AG10803 (cell line): ENCODE measurements at places on chromosomes 1 and 21.

- no peak for DNase-seq
Observed at GRCh38 chr1:155018617-155019348, 14.8 kb downstream of the DCST2 start.

DNA sequence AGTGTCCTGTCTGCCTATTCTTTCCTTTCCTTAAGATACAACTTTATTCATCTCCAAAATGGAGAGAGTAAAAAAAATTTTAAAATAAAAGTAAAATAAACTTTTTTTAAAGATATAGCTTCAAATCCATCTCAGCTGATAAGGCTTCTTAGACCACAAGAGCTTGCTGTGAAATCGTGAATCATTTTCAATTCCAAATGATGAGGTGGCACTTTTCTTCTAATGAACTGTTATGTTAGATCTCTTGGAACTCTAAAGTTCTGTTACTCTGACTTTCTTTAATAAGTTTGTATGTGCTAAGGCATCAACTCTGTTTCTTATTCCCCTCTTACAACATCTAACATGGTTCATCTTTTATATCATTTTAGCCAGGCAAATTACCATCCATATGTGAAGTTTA, 4.5 kb downstream of the SH3GLB1 start:
- DNase-seq: no peak

DNA sequence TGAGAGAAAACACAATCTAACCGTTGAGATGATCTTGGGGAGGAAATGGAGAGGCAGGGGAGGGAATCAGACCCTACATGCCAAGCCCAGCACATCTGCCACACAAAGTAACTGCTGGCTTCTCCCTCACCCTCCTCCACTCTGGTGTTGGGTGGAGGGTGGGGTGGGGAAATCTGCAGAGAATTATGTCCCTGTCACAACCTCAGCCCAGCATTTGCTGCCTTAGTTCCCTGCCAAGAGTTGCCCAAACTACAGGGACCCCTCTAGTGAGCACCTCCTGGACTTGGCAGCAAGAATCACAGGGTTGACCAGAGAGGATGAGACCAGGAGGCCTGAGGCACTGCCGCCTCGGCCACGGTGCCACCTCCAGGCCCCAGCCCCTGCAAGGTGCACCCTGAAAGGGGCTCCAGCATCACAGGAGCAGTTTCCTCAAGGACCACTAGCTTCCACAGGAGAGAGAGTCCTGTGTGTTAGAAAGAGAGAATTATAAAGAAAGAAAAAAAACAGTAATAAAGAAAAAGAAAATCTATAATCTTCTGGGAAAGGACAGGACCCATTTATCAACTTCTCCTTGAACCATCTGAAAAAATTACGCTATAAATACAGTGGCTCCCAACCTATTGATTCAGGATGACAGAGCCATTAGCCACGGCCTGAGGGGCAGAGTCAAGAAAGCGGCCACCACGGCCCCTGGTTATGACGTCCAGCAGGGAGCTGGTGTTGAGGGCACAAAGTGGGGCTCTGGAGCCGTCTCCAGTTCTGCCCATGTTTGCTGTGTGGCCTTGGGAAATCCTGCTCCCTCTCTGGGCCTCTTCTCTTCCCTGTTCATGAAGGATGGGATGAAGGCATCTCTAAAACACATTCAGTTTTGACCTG, 451.7 kb downstream of the MATN1 start:
- DNase-seq: no peak

GRCh38 chr1:56061824-56062223, 517.5 kb downstream of the PLPP3 start:
- no peak for DNase-seq

DNA sequence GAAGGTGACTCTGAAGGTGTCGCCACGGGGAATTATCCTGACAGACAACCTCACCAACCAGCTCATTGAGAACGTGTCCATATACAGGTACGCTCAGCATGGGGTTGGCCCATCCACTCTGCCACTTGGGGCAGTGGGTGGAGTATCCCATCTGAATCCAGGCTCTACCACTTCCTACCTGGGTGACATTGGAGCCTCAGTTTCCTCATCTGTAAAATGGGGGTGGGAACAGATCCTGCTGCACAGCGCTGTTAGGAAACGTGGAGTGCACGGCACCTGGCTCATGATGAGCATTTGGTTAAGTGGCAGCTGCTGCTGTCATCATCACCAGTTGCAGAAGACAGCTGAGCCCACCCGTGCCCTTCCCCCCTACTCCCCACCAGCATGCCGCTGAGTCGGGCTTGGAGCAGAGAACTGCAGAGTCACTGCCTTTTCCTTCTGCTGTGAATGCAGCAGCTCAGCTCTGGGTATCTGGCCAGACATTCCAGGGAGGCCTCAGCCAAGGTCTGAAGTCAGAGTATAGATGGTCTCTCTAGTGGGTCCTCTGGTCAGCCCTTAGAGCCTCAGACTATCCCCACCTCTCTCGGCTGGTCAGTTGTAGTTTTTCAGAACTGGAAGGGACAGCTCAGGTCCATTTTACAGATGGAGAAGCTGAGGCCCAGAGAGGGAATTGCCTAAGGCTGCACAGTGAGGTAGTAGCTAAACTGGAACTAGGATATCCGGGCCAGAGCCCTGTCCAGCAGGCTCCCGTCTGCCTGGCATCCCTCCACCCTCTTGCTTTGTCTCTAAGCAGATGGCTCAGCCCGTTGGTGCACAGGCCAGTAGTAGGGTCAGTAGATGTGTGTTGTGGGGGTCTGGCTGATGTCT, 11.7 kb downstream of the LDLRAP1 start:
- DNase-seq: no peak

- no peak for DNase-seq
Observed at GRCh38 chr1:190377294-190377693, 100.4 kb downstream of the BRINP3 start.

DNA sequence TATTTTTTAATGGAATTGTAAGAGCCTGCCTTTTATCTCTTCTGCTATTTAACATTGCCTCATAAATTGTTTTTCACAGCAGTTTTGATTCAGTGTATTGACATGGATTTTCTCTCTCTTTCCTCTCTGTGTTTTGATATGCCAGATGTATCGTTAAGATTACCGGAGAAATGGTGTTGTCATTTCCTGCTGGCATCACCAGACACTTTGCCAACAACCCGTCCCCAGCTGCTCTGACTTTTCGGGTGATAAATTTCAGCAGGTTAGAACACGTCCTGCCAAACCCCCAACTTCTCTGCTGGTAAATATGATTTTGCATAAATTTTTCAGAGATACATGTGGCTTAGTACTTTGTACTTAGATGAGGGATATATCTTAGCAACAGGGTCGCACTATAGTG, 23.1 kb upstream of the DYNLT5 start:
- no peak for DNase-seq

GRCh38 chr1:33718186-33718585, 145.7 kb upstream of the HMGB4 start:
- no peak for DNase-seq

GRCh38 chr1:160826546-160826945, 30.6 kb downstream of the LY9 start:
- DNase-seq: peak; percentile 15

DNA sequence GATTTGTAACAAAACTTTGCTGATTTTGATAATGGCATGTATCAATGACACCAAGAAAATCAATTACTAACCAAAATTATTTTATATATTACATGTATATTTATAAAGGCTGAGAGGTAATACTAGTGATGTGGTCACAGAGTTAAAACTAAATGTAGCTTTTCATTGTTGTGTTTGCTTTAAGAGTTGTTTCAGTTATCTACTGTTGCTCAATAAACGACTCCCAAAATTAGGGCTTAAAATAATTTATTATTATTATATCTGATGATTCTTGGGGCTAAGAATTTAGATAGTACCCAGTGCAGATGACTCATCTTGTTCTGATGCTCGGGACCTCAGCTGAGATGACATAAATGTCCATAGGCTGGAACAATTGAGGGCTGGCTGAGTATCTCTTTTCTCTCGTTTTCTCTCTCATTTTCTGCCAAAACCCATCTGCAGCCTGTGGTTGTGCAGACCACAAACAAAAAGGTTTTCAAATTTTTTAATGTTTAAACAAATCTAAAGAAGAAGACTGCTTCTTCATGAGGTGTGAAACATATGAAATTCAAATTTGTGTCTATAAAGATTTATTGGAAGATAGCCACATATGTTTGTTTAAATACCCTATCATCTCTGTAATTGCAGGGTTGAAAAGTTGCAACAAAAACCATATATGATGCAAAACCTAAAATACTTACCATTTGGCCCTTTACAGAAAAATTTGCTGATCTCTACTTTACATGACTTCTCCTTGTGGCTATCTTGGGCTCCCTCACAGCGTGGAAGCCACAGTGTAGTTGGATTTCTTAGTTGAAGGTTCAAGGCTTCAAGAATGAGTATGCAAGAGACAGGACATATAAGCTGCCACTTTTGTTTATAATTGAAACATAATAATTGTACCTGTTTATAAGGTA, 14.8 kb upstream of the PTPRC start:
- DNase-seq: peak; percentile 86
